ENCODE measurements at places on chromosomes 6 and 20.

DNA sequence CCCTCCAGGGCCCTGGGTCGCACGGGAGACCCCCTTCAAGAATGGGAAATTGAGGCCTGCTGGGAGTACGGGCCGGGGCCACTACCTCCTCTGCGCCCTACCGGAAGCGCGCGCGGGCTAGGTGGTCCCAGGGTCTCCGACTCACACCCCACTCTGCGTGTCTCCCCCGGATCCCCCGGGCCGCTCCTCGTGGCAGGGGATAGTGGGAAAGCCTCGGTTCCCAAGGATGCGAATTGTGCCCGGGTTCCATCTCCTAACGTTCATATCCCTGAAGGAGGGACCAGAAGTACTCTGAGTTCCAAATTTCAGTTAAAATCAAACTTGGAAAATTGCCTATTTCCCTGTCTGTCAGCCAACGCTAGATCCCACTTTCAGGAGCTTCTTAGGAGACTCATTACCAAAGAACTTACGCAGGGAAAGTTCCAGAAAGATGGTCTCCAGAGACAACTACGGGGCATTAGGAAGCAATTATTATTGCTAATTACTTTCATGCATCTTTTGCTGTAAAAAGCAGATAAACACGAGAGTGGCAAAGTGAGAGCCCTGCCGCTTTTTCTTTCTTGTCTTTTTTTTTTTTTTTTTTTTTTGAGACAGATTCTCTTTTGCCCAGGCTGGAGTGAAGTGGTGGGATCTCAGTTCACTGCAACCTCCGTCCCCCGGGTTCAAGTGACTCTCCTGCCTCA, 858 bp downstream of the FAM83D start:
- H3K4me1 ChIP-seq: peaks cover 23% of the 10 kb centered on the region
- H3K27ac ChIP-seq: peak overlapping the region; percentile 67
- H3K36me3 ChIP-seq: peaks cover 3% of the 10 kb centered on the region
- no peak for DNase-seq
- peak overlapping the region; percentile 88 for H3K4me3 ChIP-seq

GRCh38 chr6:39666706-39667489, 58.3 kb downstream of the KIF6 start:
- H3K4me3 ChIP-seq: no peak overlapping the region
- no peaks in the 10 kb centered on the region for H3K27me3 ChIP-seq
- H3K4me1 ChIP-seq: no peaks in the 10 kb centered on the region
- no peak overlapping the region for H3K27ac ChIP-seq
- H3K36me3 ChIP-seq: no peaks in the 10 kb centered on the region
- no peak for DNase-seq

DNA sequence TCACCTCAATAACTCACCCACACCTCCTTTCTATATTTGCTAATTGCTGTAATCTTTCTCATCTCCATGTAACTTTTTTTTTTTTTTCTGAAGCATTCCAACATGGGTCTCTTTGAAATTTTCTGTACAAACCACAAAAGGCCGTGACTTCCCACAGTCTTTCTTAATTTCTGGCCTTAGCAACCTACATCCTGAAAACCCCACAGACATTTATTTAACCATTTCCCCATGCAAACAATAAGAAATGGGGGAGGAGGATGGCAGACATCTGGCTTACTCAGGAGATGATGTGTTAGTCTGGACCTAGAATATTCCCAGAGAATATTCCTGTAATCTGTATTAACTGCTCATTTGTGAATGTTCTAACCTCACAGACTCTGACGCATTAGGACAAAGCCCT, 57.6 kb downstream of the MEP1A start:
- H3K27ac ChIP-seq: no peak overlapping the region
- H3K27me3 ChIP-seq: no peaks in the 10 kb centered on the region
- H3K4me1 ChIP-seq: peaks cover 12% of the 10 kb centered on the region

DNA sequence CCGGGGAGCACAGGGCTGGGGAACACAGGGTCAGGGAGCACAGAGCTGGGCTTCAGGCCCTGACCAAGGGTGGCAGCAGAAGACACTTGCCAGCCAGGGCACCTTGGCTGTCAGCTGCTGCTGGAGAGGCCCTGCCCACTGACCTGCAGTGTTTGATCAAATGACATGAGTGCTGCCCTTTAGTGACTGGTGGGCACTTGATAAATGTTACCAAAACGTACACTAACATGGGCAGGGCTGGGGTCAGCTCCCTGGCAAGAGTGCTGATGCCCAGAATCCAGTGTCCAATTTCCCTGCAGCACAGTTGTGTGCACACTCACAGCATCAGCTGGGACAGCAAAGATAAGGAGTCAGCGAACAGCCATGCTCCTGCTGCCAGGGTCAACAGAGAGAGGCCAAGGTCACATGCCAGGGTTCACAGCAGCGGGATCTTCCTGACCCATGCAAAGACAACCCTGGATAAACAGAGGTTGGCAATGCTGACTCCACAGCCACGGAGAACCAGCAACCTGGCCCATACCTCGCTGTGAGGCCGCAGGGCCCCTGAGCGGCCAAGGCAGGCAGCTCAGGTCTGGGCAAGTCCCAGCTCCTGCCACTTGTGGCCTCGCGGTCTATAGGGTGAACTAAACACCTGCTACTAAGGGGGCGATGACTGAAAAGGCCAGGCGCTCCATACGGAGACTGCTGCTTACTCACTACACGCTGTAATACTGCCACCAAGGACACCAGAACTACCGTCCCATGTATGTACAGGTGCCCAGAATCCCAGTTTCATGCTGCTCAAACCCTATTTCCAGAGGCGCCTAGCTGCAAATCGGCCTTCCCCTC, 46.3 kb downstream of the NINL start:
- H3K36me3 ChIP-seq: no peaks in the 10 kb centered on the region
- H3K27me3 ChIP-seq: no peaks in the 10 kb centered on the region
- peaks cover 11% of the 10 kb centered on the region for H3K4me1 ChIP-seq
- no peak overlapping the region for H3K27ac ChIP-seq
- DNase-seq: no peak

GRCh38 chr6:138800377-138801150, 4.7 kb downstream of the ECT2L start:
- H3K27ac ChIP-seq: no peak overlapping the region
- H3K4me3 ChIP-seq: no peak overlapping the region
- peaks cover 4% of the 10 kb centered on the region for H3K4me1 ChIP-seq
- DNase-seq: no peak
- H3K27me3 ChIP-seq: no peaks in the 10 kb centered on the region

GRCh38 chr6:34951731-34952130, 62.7 kb downstream of the ANKS1A start:
- no peak overlapping the region for H3K27ac ChIP-seq
- DNase-seq: no peak
- peaks cover 3% of the 10 kb centered on the region for H3K4me1 ChIP-seq
- no peaks in the 10 kb centered on the region for H3K27me3 ChIP-seq

DNA sequence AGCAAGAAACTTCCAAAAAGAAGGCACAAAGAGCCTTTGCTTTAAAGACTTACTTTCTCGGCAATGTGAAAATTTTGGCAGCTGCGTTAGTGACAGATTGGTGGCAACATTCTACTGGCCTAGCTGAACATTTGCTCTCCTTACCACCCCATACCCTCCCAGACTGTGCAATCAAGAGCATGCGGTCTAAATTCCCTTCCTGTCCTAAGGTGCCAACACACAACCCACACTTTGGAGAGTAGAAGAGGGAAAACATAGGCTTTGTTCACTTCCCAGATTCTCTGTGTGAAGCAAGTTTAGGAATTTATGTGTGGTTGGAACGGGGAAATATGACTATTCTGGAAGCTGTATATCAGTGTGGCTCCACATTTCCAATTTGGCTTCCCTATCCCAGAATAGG, 29.8 kb upstream of the NEDD9 start:
- H3K27ac ChIP-seq: no peak overlapping the region
- peaks cover 17% of the 10 kb centered on the region for H3K4me1 ChIP-seq
- H3K27me3 ChIP-seq: no peaks in the 10 kb centered on the region
- no peaks in the 10 kb centered on the region for H3K36me3 ChIP-seq
- no peak for DNase-seq

- no peak overlapping the region for H3K4me3 ChIP-seq
- H3K27me3 ChIP-seq: no peaks in the 10 kb centered on the region
- DNase-seq: no peak
- no peak overlapping the region for H3K27ac ChIP-seq
- H3K36me3 ChIP-seq: no peaks in the 10 kb centered on the region
- H3K4me1 ChIP-seq: no peaks in the 10 kb centered on the region
These were observed 172.4 kb upstream of the SASH1 start for GRCh38 chr6:148170286-148170685.

DNA sequence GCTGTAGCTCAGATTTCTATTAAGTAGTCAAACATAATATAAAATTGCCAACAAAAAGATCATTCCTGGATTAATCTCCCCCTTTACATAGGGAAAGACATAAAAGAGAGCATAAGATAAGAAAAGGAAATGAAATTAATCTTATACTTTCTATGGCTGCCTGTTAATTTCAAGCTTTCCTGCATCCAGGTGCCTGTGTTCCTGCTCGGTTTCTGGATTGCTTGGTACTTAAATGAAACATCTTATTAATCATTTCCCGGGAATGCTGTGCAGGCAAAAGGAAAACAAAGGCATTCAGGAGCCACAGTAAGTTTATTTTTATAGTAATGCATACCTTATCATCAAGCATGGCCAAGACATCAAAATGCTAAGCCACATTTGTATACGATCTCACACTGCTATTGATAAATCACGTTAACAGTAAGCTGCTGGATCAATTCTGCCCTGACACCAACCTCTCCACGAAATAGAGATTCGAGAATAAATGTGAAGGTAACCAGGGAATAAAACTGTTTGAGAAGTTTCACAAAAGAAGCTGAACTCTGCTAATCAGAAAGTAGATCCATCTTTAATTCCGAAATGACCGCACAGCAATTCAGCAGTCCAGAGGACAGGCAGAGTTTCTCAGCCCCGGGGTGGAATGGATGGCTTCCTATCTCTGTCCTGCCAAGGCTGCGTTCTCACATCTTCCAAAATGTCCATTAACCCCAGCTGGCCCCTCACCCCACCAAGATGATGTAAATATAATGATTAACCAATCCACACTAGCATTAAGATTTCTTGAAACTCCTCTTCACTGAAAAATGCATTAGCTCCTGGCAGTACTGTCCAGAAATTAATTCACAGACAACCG, 32.6 kb upstream of the APCDD1L start:
- H3K27ac ChIP-seq: no peak overlapping the region
- H3K36me3 ChIP-seq: no peaks in the 10 kb centered on the region
- no peaks in the 10 kb centered on the region for H3K4me1 ChIP-seq
- no peak for DNase-seq

- peaks cover 9% of the 10 kb centered on the region for H3K4me1 ChIP-seq
- peak overlapping the region; percentile 57 for H3K4me3 ChIP-seq
- peaks cover 27% of the 10 kb centered on the region for H3K27me3 ChIP-seq
- H3K36me3 ChIP-seq: no peaks in the 10 kb centered on the region
- DNase-seq: no peak
These were observed 50.6 kb upstream of the SLC32A1 start for GRCh38 chr20:38673725-38674091.

- peaks cover 16% of the 10 kb centered on the region for H3K4me1 ChIP-seq
- H3K36me3 ChIP-seq: no peaks in the 10 kb centered on the region
- peak overlapping the region; percentile 79 for H3K4me3 ChIP-seq
These were observed 610 bp downstream of the ZNF217 start for GRCh38 chr20:53592992-53593465.
